ENCODE measurements at places on chromosomes 4 and X.

DNA sequence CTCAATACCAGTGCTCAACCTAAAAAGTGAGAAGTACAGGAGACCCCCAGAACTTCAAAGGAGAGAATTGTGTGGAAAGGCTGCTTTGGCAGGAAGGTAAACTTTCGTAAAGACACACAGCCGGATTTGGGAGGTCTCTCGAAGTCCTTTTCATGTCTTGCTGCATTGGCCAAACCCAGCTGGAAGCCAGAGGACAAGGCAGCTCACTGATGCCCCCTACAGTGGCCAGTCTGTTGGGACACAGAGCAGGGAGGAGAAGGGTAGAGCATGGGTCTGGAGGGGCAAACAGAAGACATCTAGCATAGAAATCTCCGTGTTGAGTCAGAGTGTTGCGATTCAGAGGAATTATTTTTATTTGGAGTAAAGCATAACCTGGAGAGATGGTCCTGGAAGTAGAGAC is 198.9 kb downstream of the ANK2 start:
- no peak for DNase-seq

GRCh38 chr4:604131-604530 is 21.2 kb upstream of the PDE6B start:
- DNase-seq = no peak

GRCh38 chrX:68571292-68571609 is 72.4 kb downstream of the YIPF6 start:
- no peak for DNase-seq

- DNase-seq = no peak
Measured at GRCh38 chr4:96063639-96064038, 223.7 kb downstream of the PDHA2 start.

- DNase-seq = no peak
Measured at GRCh38 chrX:104282166-104282725, 27.5 kb upstream of the ESX1 start.

- no peak for DNase-seq
Measured at GRCh38 chr4:142519342-142519741, 326.8 kb downstream of the INPP4B start.

DNA sequence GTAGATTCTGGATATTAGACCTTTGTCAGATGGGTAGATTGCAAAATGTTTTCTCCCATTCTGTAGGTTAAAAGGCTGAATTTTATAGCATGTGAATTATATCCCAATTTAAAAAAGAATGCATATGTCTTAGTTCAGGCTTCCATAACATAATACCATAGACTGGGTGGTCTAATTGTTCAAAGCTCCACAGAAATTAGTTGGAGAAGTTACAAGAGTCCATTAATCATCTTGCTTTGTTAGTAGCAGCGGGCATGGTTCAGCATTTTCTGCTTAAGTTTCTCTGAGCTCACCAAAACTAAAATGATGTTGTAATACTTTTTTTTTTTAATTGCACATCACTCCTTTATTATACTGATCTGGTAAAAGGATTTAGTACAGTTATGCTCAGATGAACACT is 1.8 kb downstream of the PGAM4 start:
- no peak for DNase-seq

GRCh38 chrX:130793975-130794374 is 109.0 kb downstream of the ENOX2 start:
- DNase-seq = no peak

DNA sequence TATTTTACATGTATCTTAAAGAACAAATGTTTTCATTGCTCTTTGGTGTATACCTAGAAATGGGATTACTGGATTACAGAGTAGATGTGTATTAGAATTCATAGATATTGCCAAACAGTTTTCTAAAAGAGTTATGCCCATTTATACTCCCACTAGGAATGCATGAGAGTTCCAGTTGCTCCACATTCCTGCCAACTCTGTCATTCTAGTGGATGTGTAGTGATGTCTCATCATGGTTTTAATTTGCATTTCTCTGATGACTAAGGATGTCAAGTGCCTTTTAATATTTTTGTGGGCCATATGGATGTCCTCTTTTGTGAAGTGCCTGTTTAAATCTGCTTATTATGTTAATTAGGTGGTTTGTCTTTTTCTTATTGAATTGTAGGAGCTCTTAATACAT is 65.6 kb upstream of the BMP2K start:
- no peak for DNase-seq

DNA sequence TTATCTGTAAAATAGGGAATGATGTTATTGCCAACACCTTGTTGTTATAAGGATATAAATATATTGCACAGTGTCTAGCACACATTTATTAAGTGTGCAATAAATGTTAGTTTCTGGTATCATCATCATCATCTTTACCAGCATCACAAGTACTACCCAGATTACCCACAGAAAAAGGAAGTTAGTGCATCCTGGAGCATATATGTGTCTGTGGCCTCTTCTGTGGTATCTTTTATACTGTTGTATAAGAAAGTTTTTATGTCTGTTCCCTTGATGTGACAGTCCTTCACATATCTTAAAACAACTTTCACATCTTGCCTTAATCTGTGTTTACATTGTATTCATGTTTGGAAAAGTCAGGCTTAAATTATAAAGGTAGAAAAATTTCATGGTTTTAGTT is 10.0 kb downstream of the EXOSC9 start:
- DNase-seq = no peak

DNA sequence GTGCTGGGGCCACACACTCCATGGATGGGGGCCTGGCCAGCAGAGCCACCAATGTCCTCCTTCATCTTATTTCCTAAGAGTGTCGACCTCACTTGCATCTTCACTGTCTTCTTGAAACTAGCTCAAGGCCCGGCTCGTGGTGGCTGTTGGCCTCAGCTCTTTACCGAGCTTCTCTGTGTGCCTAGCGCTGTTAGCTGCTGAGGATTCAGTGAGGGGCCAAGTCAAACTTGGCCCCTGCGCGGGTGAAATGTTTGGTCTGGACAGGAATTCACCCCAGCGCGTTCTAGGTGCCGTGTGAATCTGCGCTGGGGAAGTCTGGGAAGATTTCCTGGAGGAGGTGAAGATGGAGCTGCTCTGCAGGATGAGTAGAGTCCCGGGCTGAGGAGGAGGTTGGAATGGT is 8.5 kb downstream of the SORCS2 start:
- DNase-seq = no peak

DNA sequence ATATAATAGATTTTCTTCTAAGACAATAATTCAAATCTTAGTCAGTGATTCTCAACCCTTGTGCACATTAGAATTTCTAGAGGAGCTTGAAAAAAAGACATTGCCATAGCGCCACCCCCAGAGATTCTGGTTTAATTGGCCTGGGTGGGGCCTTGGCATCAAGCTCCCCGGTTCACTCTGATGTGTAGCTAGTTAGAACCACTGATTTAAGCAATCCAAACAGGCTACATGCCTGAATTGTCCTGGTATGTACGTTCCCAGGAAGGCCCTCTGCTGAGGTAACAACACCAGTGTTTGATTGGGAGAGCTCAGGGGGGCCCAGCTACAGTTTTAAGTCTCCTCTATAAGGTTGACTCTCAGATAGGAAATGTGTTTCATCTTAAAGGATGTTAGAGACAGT is 1.3 kb upstream of the ATP10D start:
- no peak for DNase-seq

- DNase-seq = no peak
Measured at GRCh38 chr4:107799669-107800450, 24.9 kb upstream of the SGMS2 start.

GRCh38 chr4:8303485-8304281 is 34.1 kb downstream of the HTRA3 start:
- peak; percentile 23 for DNase-seq

- DNase-seq = no peak
Measured at GRCh38 chr4:6239968-6240367, 29.7 kb upstream of the WFS1 start.

GRCh38 chrX:118498351-118498750 is 2.7 kb downstream of the DOCK11 start:
- no peak for DNase-seq

DNA sequence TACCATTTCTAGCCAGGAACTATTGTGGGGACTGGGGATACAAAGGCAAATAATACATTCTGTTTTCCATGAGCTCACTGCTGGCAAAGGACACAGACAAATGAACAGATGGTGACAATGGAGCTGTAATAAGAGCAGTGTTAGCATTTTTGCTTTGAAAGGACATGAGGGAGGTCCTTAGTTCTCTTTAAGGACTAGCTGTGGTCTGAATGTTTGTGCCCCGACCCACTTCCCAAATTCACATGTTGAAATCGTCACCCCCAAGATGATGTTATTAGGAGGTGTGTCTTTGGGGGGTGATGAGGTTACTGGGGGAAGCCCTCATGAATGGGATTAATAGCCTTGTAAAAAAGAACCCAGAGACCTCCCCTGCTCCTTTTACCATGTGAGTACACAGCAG is 30.3 kb downstream of the CCNG2 start:
- DNase-seq = no peak

All from activated CD4-positive, alpha-beta T cell treated with anti-CD3 and anti-CD28 coated beads, Interleukin-2, amount 50 U/mL, for 16 hours (primary cell).